NCI-H748 treated with DMSO at 0.1 percent for 48 hours (cell line): ENCODE measurements at places on chromosomes 2 and 18.
A peak's percentile ranks its signal among the peaks of the same experiment; 100 is the strongest.

DNA sequence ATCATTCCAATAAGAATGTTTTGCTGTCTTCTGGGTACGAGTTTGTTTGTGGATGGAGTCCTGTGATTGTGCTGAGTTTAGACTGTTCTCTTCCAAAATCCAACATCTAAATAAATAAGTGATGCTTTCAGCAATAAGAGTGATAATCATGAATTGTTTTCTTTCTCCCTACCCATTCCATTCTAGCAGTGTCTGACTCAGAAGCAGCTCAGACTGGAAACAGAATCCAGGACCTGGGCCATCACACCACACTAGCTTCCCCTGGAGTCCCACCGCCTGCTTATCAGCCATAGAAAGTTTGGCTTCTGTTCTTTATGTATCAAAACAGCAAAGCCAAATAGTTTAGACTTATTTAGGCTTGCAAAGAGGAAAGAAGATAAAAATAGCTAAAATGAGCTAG is 76.4 kb upstream of the CNGA3 start:
- DNase-seq, result no peak

- DNase-seq, result no peak
Observed at GRCh38 chr2:194526121-194526520, 1130.9 kb upstream of the SLC39A10 start.

GRCh38 chr18:50870138-50870845 is 8.6 kb upstream of the ME2 start:
- DNase-seq, result no peak

DNA sequence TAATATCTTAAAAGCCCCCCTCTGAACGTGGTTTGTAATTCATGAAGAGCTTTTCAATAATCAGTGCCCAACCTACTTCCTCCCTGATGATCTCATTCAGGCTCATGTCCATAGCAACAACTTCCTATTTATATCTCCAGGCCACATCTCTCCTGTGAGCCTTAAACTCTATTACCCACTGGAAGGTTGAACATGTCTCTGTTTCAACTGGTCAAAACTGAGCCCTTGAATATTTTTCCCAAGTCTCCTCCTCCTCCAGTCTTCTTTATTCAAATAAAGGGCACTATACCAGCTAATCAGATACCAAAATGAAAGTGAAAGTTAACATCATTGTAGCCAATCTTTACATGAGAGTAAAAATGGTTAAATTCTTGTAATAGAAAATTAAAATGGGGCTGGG is 63.7 kb upstream of the ITGA4 start:
- DNase-seq, result peak; percentile 65

DNA sequence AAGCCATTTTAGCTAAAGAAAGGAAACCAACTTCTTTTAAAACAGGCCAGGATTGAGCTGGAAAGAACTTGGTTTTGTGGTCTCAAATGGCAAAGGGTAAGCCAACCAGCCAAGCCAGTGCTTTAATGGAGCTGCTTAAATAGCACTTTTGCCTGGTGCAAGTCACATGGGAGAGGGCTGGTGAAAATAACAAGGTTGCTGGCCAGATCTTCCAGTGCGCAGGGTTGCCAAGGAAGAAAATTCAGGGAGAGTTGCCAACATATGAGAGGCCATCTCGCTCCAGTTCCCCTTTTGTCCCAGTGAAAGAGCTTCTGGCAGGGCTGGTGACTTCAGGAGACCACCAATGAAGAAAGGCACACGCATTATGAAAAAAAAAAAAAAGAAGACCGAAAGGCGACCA is 57.3 kb downstream of the IRS1 start:
- no peak for DNase-seq

DNA sequence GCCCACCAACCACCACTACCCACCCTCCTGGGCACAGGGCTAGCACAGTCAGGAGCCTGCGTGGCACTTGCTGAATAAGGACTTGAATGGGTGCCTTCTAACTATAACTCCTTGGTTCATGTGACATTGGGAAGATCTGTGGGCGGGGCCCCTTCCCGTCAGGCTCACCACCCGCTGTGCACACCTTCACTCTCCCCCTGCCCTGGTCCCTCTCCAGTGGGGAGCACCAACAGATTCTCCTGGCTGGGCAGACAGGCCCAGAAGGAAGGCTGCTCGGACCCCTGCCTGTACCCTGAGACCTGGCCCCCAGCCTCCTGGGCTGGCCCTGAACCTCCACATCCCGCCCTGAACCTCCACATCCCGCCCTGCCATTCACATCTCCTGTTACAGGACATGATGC is 33.4 kb upstream of the POMC start:
- DNase-seq, result no peak

GRCh38 chr2:172062402-172063004 is 22.8 kb upstream of the DLX1 start:
- DNase-seq, result no peak

GRCh38 chr2:201208563-201209252 is 25.8 kb downstream of the CASP10 start:
- DNase-seq, result no peak

DNA sequence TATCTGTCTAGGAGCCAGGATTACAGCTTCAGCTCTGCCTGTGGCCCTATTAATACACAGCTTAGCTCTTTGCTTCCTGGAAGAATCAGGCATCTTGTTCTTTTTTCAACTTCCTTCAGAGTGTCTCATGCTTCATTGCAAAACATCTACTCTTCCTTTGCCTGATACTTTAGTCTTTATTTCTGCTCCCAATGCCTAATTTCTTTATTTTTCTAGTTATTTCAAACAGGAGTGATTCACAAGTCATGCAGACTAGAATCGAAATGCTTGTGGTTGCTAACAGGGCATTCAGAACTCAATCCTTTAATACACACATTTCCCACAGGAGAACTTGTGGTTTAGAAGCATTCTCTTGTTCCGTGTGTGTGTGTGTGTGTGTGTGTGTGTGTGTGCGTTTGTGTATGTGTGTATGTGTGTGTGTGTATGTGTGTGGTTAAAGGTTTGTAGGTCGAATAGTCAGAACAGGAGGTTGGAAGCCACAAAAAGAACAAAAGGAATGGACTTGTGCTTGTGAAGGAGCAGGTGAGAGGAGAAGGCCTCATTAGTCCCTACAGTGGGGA is 28.3 kb upstream of the INSIG2 start:
- no peak for DNase-seq

- no peak for DNase-seq
Observed at GRCh38 chr2:43724728-43725526, 48.7 kb upstream of the C1GALT1C1L start.

- no peak for DNase-seq
Observed at GRCh38 chr2:152019732-152020131, 79.1 kb downstream of the CACNB4 start.

GRCh38 chr2:120908314-120908975 is 172.8 kb downstream of the GLI2 start:
- DNase-seq, result no peak

DNA sequence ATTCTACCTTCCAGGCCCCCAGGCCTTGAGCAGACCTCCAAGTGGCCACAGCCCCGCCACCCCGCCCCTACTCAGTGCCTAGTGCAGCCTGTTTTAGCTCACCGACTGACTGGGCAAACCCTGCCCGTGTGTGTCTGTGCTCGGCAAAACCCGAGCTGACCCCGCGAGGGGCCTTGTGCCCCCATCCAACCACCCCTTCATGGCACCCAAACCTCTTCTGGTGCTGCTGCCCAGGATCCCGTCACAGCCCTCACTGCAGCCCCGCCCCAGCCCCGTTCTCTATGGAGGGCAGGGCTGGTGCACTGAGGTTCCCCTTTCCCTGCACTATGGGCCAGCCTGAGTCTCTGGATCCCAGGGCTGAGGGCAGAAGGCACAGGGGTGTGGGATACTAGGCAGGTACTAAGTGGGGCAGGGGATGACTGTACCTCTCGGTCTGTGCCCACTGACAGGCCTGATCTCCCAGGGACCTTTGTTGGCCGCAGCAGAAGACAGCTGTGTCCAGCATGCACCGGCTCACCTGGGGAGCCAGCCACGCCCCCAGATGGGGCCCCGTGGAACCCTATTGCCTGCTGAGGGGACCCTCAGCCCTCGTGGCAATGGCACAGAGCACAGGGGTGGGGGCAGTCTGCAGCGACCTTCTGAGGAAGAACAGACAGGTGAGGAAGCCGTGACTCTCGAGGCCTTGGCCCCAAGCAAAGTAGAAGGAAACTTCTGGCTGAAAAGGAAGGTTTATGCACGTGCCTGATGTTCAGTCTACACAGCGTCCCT is 69.9 kb upstream of the OTOS start:
- DNase-seq, result no peak

DNA sequence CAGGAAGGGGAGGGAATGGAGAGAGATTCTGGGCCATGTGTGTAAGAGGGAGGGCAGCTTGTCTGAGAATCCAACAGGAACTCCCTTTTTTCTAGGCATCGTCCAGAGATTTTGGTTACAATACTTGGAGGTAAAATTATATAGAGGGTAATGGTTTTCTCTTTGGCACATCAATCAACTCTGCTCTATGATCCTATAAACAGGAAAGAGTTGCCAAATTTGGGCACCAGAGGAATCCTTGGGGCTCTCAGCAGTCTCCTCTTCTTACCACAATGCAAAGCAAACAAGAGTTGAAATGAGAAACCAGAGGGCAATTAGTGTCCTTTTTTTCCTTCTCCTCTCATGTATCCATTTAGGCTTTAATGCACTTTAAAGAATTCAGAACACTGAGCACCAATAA is 243.4 kb downstream of the SLC8A1 start:
- peak; percentile 17 for DNase-seq

GRCh38 chr2:46259777-46260168 is 37.4 kb upstream of the EPAS1 start:
- no peak for DNase-seq

DNA sequence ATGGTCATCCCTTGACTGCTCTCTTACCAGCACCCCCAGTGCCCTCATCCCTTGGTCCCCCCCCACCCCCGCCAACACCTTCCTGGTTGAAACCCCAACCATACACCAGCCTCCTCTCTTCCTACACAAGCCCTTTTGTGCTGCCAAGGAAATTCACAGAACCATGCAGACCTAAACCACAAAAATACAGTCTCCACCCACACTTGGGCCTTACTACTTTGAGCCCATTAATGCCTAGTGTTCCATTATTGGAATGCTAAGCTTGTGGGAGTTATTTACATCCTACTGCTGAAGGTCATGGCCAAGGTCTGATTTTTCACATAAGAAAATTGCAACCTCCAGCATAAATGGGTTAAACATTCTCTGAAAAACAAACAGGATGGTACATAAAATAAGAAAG is 4.1 kb upstream of the CRACDL start:
- DNase-seq, result no peak

- DNase-seq, result no peak
Observed at GRCh38 chr2:174145827-174146226, 102.5 kb downstream of the OLA1 start.

DNA sequence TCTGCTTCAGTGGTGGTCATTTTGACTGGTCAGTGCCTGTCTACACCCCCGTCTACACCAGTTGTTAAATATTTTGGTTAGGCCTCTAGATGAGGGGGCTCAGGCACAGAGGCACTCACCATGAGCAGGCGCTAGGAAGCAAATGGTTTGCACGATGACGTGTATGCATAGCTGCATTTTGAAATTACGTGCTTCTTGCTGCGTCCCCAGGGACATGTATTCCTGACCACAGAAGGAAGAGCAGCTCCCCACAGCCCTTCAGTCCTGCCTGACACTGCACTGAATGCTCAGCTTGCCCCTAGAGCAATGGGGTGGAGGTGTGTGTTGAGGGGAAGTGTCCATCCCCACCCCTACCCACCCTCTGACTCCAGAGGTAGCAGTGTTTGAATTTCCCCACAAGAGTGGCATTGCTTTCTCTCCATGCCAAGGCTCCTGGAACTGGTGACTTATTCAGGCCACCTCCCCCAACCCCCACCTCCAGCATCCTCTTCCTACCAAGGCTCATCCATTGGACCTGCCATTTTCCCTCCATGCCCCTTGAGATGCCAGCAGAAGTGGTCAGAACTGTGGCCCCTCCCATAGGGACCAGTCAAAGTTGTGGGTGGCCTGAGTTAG is 11.4 kb upstream of the ZAP70 start:
- DNase-seq, result no peak

DNA sequence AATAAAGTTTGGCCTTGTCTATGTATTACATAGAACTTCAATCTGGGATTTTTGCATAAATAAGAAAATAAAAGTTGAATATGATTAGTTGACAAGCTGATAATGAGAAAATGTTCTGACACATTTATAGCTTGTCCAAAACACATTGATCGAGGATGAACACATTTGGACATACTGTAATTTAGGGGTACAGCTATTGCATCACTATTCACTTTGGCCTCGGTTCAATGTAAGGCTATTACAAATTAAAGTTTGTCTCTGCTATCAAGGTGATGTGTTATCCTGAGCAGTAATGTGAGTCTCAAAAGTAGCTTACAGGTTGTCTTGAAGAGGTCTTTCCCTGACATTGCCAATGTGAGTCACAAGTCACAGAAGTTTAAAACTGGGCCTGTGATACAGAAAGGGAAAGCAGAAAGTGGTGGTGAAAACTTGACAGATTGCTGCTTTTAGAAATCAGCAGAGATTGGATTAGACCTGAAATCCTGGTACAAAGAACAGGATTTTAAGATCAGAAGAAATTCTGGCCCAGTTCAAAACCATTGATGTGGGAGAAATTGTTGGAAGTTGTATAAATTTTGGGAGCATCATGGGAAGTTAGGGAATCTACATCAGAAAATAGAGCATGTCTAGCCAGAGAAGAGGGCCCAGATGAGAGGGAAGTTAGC is 674.1 kb downstream of the NYAP2 start:
- DNase-seq, result no peak

DNA sequence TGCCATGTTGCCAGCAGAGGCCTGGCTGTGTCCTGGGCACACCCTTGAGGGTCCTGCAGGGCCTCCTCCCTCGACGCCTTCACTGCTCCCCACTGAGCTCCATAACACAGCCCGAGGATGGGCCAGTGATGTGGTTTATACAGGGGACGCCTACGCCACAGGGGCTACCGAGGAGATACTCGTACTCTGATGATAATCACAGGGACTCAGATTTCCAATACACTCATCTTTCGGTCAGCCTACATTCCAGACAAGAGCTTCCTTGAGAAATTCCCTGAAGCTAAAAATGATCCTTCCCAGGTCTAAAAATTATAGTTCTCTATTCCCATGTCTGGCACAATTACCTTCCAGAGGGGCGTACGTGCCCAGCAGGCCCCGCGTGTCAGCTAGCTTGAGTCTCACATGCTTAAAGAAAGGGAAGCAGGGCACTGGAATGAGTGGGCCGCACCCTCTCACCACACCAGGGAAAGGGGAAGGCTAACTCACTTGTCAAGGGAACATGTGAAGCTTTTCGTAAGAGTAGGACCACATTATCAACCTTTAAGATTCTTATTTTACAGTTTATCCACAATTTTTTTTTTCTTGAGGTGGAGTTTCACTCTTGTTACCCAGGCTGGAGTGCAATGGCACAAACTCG is 159.5 kb upstream of the NDUFV2 start:
- DNase-seq, result no peak

GRCh38 chr2:57711991-57712390 is 334.6 kb upstream of the VRK2 start:
- peak; percentile 10 for DNase-seq
